NCI-H1048 (cell line): ENCODE measurements at places on chromosomes 5 and 9.

DNA sequence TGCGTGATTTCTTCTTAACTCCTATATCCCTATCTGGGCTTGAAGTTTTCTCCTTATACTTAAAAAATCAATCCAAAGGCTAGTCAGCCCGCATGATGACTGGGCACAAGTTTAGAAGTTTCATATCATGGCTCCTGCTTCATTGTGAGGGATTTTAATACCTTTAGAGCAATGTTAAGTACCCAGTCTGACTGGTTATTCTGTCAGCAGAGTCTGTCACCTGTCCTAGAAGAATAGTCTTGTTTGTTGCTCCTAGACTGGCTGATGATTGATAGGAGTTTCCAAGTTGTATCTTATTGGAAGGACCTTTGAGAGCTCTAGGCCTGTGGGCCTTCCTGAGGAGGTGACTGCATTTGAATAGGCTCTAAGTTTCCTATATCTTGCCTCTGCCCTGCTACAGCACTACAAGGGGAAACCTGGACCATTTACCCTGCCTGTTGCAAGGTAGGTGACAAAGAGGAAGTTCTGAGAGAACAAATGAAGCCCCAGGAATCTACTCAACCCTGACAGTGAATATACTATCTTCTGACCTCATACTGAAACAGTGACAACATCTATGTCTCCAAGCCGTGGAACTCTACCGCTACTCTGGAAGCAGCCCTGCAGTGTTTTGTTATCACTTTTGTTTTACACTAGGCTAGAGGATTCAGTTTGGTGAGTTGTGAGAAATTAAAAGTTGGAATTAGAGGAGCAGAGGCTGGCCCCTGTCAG, 66.5 kb downstream of the F2RL2 start:
- no peak for DNase-seq

- no peak for DNase-seq
Observed at GRCh38 chr5:172686539-172687390, 45.7 kb downstream of the NEURL1B start.

- DNase-seq: no peak
Observed at GRCh38 chr5:53943938-53944337, 366.4 kb downstream of the ARL15 start.

GRCh38 chr5:143080407-143080806, 310.2 kb downstream of the ARHGAP26 start:
- DNase-seq: no peak

DNA sequence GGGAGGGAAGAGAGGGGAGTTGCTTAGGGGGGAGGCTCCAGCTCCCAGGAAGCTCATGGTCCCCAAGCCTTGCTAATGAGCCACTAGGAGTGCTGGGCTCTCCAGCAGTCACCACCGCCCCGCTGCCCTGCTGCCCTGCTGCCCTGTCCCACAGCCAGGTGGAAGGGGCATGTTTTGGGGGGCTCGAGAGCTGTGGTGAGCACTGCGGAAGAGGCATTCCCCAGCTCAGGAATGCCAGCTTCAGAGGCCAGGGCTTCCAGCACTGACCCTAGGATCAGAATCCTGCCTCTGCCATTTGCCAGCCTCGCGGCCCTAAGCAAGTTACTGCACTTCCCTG, 16.9 kb downstream of the SLC6A7 start:
- DNase-seq: no peak

- DNase-seq: no peak
Observed at GRCh38 chr5:33958176-33958575, 22.0 kb downstream of the RXFP3 start.

DNA sequence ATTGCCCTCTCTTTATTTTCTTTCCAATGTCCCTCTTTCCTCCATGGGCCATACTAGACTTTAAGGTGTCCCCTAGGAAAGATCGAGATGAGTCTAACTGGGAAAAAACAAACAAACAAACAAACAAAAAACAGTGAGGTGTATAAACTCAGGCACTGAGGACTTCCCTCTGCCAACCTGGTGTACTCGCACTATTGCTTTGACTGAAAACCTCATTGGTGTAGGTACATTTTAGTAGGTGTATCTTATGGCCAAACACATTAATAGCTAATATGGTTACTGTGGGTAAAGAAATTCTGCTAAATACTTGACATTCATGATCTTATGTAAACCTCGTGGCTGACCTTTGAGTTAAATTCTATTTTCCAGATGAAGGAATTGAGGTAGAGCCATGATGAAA, 74.3 kb downstream of the TNC start:
- DNase-seq: no peak
